Right renal pelvis (tissue), 4 donors: ENCODE measurements at places on chromosomes 11 and 22. TPM values are rescaled to one million over a fixed set of nuclear protein-coding genes. Genes with fewer than 3 reads are reported as not detected.
A peak's percentile ranks its signal among the peaks of the same experiment; 100 is the strongest.

PACSIN2 gene
- polyA plus RNA-seq: 67.6 TPM

ARHGAP8 gene
- 25.2 TPM for polyA plus RNA-seq

GAS2 gene
- 10.6 TPM for polyA plus RNA-seq

DNA sequence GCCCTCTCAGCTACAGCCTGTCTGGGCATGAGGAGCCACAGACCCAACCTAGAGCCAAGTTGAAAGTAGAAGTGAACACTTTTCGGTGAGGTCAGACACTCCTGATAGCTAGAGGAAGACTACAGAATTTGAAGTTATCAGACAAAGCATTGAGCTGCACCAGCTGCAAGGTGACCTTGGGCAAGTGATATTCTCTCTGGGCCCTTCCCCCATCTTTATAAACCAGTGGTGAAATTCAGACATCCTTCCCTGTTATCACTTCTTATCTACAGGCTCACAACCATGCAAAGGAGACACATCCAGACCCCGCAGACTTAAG is 8.0 kb upstream of the PMM1 start:
- DNase-seq: no peak

HBG1 gene
- 4.4 TPM for polyA plus RNA-seq

DNA sequence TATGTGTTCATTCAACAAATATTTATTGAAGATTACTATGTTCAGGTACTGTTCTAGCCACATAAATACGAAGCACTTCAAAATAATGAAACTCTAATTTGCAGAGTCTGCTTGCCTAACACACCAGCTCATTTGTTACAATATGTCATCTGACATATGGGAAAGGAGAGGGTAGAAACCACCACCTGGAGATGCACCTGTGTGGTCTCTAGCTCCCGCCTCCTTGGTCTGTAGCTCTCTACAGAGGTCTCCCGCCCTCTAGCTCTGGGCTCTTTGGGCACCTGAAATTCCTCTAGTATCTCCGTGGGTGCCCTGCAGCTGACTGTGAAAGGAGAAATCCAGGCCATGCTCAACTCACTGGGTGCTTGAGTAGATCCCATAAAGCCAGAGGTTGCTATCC is 51.4 kb upstream of the DBX1 start:
- DNase-seq: no peak

TEX54 gene
- 0.17 TPM for polyA plus RNA-seq

SYT9 gene
- polyA plus RNA-seq: 4.6 TPM

- no peak for DNase-seq
Observed at GRCh38 chr11:3014057-3014938, 22.2 kb upstream of the NAP1L4 start.

- no peak for DNase-seq
Observed at GRCh38 chr11:35079611-35080010, 59.4 kb upstream of the CD44 start.

- no peak for DNase-seq
Observed at GRCh38 chr11:77397631-77398030, 76.3 kb downstream of the PAK1 start.

GRCh38 chr11:109960831-109961230 is 132.4 kb upstream of the ZC3H12C start:
- DNase-seq: no peak

- DNase-seq: no peak
Observed at GRCh38 chr11:61771195-61771894, 18.9 kb downstream of the MYRF start.

GRCh38 chr11:12066799-12067508 is 43.4 kb upstream of the MICAL2 start:
- no peak for DNase-seq

OR5P2 gene
- polyA plus RNA-seq: not detected

GRCh38 chr11:47274495-47275235 is 4.7 kb downstream of the MADD start:
- no peak for DNase-seq

DNA sequence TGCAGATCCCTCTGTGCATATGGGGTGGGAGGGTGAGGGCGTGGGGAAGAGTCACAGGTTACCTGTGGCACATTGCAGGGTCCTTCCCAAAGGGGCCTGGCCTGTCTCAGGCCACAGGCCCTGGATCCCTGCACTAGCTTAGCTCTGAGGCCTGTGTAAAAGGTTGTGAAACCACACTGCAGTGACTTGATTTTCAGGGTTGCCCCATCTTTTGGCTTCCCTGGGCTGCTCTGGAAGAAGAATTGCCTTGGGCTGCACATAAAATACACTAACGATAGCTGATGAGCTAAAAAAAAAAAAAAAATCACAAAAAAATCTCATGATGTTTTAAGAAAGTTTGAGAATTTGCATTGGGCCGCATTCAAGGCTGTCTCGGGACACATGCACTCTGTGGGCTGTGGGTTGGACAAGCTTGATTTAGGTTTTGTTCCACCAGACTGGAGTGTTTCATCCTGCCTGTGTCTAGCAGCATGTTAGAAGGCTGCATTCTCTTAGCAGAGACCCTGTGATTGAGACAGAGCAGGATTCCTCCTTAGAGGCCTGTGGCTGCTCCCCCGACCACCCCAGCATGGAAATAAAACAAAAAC is 35.9 kb upstream of the TREH start:
- no peak for DNase-seq

DNA sequence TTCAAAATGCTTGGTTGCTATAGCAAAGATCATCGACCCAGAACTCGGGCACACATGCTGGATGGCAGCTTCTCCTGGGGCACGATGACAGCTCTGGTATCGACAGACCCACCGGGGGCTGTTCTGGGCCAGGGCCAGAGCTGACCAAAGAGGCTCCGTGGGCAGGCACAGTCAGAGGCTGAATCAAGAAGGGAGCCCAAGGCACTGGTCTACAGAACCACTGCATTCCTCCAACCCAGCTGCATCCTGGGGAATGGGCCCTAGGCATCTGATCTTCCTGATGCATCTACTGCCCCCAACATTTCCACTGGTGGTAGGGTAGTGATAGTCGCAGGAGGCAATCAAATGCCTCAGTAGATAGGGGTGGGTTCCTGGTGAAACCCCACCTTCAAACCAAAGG is 470.3 kb downstream of the TBC1D22A start:
- no peak for DNase-seq

DNA sequence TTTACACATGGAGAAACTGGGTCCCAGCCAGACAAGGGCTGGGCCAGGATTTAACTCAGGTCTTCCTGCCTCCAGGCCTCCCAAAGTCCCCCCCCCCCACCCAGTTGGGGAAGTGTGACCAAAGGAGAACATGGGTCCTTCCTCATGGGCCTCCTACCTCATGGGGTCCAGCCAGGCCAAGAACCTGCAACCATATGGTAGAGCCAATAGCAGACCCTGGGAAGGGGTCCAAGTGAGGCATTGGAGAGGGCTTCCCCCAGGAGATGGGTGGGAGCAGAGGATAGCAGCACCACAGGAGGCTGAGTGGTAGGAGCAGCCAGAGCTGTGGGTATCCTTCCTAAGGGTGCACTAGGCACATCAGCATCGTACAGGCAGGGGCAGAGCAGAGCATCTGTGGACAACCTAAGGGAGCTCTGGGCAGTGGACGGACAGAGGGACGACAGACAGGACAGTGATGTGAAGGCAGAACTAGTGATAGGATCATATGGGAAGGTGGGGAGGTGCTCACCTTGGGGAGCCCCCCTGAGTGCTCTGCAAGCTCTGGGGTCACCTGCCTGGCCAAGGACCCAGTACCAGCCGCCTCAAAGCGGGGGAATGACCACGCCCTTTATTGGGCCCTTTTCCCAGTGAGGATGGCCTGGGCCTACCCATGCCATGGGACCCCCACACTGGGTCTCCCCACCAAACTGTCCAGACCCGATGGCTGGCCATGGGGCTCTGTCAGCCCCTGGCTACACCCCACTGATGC is 4.5 kb downstream of the ARVCF start:
- no peak for DNase-seq

KIRREL3 gene
- polyA plus RNA-seq: 1.5 TPM

DNA sequence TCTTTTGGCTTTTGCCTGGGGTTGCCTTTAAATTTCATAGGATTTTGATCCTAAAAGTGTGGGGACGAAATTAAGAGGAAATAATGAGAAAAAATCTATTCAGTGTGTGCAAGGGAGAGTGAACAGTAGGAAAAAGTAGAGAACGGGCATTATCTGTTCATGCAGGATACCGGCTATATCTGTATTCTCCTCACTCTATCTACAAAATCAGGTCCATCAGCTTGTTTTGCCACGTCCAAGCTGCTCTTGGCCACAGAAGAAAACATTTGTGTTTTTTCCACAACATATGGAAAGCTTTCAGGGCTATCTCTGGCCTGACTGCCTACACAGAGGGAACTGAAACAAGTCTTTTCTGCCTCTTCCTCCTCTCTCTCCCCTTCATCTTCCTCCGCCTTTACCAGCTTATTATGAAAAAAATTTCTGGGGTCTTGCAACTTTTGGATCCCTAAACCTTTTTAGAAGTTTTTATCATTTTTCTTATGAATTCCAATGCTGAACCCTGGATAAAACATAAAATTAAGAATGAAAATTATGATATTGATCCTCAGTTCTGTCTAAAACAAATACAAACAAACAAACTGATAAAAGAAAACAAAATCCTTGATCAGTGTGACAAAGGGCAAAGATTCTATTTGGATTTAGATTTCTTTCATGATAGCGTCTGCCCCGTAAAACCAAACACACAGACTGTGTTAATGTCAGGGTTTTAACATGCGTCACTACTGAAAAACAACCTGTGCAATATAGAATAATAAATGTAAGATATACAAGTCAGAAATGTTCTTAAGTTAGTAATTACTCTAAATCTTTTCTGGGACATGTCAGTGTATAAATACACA is 219.7 kb downstream of the CNTN5 start:
- DNase-seq: no peak

- DNase-seq: no peak
Observed at GRCh38 chr11:47775240-47775869, 8.2 kb upstream of the FNBP4 start.

OR10W1 gene
- not detected for polyA plus RNA-seq

DNA sequence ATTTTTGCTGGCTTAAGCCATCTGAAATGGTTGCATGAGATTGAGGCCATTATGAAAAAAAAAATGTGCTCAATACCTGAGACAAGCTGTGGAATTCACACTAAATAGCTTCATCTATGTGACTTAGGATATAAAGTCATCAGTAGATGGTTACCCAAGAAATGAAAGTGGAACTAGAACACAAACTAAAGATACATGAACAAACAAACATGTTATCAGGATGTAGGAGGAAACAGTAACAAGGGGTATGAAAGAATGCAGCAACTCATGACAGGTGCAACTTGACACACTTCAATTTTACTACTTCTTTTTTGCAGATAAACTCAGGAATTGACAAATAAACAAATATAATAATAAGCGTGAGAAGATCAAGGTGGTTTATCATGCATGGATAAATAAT is 155.0 kb downstream of the WT1 start:
- DNase-seq: no peak

- DNase-seq: no peak
Observed at GRCh38 chr22:50490531-50491308, 4.1 kb downstream of the MIOX start.

- no peak for DNase-seq
Observed at GRCh38 chr22:20571531-20572007, 64.2 kb downstream of the MED15 start.

GRCh38 chr11:44110231-44110679 is 14.8 kb downstream of the EXT2 start:
- DNase-seq: peak; percentile 20

DNA sequence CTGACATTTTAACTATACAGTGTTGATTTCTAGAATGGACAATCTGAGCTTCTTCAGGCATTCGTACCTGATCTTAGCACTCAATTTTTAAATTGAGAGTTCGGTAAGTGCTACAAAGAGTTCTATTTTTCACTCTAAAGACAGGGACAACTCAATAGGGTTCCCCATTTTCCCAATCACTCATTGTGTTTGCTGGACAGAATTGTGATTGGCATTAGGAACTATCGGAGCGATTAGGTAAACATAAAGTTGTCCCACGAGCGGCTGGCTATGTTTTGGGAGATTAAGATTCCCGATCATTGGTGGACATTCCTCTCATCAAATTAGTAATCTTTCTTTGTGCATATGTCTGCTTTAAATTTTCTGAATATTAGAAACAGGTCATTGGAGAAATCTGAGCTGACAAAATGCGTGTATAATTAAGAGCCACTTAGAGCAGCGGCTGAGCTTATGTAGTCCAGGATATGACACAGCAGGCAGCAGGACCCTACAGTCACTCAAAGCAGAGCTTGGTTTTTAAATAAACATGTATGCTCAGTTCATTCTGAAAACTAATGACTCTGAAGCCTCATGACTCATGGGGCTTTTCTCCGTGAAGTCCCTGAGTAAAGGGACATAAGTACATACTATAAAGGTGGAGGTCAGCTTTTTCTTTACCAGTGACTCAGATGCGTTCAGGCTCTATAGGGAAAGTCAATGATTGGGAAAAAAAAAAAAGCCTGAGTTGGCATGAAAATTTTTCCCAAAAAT is 109.4 kb downstream of the GRIA4 start:
- DNase-seq: no peak

DNA sequence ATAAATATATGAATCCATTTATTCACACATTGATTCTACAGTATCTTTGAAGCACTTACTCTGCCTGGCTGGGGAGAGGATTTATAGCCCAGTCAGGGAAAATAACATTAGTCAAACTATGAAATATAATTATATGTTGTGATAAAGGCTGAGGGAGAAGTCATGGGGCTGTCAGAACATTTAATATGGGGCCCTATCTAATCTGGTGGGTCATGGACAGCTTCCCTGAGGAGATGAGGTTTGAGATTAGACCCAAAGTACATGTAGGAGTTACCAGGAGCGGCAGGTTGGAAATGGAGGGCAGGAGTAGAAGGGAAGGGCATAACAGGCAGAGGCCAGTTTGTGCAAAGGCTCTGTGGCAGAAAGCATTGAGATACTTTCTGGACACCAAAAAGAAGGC is 86.2 kb downstream of the DEPDC5 start:
- DNase-seq: no peak

GRCh38 chr11:5546457-5546856 is 1.9 kb downstream of the OR52H1 start:
- no peak for DNase-seq

GRCh38 chr22:49052023-49052538 is 775.6 kb downstream of the BRD1 start:
- no peak for DNase-seq

DNA sequence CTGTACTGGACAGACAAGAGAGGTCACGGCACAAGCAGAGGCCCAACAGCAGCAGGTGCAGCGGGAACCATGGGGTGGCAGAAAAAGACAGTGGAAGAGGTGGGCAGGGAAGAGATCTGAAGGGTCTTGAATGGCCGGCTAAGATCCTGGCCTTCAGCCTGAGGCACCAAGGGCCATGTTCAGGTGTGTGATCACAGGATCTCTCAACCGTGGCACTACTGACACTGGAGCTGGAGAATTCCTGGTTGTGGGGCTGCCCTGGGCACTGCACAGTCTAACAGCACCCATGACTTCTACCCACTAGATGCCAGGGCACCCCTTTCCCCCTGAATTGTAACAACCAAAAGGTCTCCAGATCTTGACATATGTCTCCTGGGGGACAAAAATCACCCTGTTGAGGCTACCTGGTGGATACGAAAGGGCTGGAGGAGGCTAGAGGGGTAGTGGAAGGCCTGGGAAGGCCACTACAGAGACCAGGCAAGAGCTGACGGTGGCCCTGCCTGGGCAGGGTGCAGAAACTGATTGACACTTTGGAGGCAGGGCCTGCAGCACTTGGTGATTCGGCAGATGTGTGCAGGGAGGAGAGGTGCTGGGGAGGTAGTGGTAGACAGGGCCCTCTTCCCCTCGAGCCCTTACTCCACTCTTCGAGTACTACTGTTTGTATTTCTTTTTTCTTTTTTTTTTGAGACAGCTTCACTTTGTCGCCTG is 8.3 kb downstream of the CSNK1E start:
- no peak for DNase-seq

ACRV1 gene
- 0.97 TPM for polyA plus RNA-seq
